ENCODE measurements at places on chromosomes 7 and 10.

DNA sequence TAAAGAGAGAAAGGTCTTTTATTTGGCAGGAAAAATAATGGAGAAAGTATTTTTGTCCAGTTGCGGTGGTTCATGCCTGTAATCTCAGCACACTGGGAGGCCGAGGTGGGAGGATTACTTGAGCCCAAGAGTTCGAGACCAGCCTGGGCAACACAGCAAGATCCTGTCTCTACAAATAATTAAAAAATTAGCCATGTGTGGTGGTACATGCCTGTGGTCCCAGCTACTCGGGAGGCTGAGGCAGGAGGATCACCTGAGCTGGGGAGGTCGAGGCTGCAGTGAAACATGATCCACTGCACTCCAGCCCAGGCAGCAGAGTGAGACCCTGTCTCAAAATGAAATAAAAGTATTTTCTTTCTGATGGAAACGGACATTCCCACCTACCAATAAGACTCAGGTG lies 77.8 kb upstream of the MKRN1 start:
- no peak for DNase-seq

DNA sequence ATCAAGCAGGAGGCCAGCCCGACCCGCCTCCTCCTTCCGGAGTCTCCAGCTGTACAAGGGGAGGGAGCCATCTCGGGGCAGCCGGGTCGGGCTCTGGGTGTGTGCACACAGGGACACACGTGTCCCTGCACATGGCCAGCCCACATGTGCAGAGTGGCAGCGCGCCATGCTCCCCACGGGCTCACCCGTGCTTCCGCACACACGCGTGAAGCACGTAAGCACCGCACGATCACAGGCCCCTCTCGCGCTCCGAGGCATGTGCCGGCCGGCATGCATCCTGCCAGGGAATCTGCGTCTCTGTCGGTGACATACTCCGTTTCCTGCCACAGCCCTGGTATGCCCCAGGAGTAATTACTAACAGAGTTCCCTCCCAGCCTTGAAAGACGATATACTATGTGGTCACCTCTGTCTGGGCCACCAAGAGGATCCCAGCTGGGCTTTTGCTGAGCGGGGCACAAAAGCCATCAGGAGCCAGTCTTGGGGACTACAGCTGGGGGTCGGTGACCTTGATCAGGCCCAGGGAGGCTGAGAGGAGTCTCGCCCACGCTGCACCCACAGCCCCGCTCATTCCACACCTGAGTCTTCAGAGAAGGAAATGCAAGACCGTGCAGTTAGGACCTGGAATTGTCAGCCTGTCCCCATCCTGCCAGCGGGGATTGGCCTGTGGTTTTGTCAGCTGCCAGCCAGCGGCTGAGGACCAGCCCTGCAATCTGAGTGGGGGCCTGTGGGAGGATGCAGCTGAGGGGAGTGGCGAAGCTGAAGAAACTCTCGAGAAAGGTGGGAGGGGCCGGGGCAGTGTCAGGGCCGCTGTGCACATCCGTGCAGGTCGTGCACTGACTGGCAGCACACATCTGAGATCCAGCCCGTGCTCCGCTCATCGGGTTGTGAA lies 11.0 kb upstream of the LFNG start:
- peak; percentile 67 for DNase-seq

DNA sequence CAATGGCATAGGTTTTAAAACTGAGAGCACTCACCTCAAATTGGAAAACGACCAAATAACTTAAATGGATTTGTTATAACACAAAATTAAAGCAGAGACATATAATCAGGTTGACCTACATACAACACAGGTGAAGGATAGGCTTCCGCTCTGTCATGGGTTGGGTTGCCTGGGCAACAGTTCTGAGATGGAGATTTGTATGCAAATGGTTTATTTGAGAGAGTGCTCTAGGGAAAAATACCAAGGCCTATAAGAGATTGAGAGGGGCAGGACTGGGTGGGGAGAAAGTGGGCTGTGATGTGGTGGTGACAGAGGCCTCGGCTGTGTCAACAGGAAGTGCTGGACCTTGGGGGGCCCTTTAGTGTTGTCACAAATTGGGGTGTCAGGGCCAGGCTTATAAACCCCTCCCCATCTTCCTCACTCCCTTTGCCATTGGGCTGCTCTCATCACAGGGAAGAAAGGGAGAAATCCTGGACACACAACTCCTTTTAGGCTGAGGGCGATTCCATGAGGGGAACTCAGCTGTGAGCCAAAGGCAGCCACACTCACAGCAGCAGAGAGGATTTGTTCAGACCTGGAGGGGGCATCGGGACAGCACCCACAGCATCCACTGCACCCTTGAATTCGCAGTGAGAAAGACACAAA lies 105.4 kb upstream of the LYZL1 start:
- DNase-seq = no peak

- peak; percentile 11 for DNase-seq
Measured at GRCh38 chr7:107463139-107464078, 6.4 kb upstream of the GPR22 start.

DNA sequence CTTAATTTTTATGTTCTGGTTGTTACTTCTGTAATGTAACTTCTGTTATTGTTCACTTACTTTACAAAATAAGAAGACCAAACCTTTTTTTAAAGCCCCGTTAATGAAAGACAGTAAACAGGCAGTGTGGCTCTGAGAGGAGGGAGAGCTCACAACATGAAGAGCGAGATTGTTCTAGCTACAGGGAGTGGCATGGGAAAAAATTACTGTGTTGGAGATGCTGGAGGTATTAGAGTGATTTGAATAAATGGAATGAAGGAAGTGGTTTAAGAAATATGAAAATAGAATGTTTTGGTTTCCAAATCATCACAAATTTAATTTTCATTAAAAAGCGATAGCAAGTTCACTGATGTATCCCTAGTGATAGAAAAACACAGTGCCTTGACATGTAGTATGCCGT lies 31.8 kb downstream of the REEP3 start:
- no peak for DNase-seq

DNA sequence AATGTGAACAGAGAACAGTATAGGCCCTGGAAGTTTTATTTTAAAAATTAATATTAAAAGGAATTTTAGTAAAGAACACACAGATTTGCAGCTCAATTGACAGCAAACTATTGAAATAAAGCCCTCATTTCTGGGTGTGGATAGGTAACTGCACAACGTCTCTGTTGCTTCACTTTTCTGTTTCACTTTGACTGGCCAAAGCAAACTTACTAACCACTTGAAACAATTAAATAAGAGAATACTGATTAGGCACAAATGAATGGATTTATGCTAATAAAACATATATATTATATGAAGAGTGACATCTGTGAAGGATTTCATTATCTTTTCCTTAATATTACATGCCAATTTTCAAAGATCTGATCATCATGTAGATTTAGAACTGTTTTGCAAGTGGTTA lies 11.9 kb downstream of the ZNF804B start:
- DNase-seq = no peak

- DNase-seq = no peak
Measured at GRCh38 chr7:20236043-20236442, 18.9 kb upstream of the MACC1 start.

GRCh38 chr7:70571403-70571934 lies 560.5 kb upstream of the GALNT17 start:
- no peak for DNase-seq

DNA sequence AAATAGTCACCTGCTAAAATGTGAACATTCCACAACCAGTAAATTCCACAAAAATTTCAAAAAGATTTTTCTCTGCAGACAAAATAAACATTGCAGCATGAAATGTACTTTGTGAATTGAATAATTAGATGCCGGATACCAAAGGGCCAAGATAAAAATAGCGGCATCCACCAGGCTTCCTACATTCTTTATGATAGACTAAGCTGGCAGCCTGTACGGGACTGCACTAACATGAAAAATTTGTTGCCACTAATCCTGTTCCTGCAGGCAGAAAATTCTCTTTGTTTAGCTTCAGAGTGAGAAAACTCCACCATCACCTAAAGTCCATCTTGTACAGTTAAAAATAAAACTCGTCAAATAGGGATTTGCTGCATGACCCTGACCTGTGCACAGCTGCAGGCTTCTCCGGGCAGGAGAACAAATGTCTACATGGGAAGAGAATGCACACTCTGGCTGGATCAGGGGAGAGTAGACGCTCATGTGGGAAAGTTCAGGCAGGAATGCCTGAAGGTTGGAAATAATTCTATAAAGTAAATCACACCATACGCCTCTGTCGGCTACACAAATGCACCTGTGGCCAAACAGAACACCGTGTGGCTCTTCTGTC lies 15.6 kb upstream of the ADO start:
- no peak for DNase-seq

- no peak for DNase-seq
Measured at GRCh38 chr10:44030738-44031137, 354.2 kb downstream of the CXCL12 start.
